ENCODE measurements at places on chromosomes 2 and 18. TPM values are rescaled to one million over a fixed set of nuclear protein-coding genes. Genes with fewer than 3 reads are reported as not detected.

DNA sequence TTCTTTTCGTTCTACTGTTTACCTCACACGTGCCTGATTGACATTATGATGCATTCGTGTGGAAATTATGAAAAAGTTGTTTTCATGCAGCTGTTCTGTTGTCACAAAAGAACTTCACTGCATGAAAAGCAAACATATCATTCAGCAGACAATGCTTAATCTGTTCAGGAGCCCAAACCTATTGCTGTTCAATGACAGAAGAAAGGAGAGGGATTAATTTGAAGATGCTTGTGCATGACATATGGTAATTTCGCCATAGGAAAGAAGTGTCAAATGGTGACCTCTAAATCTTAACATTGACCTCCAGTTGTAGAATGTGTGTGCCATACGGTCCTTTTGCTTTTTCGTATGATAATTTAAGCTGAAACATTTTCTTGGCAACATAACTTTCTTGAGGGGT is 124.5 kb downstream of the WDR7 start:
- DNase-seq, result no peak

- DNase-seq, result no peak
Measured at GRCh38 chr2:124822516-124822915, 797.4 kb downstream of the CNTNAP5 start.

DNA sequence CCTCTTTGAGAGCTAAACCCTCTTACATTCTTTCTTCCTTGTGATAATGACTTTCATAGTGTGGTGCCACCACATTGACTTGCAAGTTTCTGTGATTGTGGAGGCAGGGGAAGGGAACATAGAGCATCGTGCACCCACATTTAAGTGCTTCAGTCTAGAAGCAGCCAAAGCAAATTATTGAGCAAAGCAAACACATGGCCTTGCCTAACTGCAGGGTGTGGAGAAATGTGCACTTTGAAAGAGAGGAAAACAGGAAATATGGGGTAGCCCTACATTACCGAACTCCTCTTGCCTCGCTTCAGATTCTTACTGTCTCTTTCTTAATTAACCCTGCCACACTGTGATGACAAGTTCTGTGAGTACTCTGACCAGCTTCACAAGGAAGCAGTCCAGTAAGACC is 814.6 kb downstream of the SLC4A3 start:
- DNase-seq, result no peak

FSHR gene
- not detected for polyA plus RNA-seq

DNA sequence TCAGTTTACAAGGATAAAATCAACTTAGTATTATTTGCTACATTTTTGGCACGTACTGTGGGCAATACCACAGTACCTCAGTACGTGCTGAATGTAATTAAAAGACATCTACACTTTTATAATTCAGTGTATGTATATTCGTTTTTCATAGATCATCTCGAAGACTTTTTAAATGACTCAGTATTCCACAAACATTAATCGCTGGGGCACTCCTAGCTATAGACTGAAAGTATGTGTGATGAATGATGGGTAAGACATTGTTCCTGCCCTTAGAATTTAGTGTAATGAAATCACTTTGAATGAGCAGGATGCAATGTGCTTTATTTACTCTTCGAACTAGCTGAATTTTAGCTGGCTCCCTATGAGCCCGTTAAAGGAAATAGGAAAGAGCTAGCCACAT is 245.6 kb upstream of the RASGRP3 start:
- no peak for DNase-seq

- no peak for DNase-seq
Measured at GRCh38 chr2:3169106-3169870, 208.3 kb downstream of the EIPR1 start.

- DNase-seq, result no peak
Measured at GRCh38 chr2:193101591-193101990, 906.9 kb upstream of the TMEFF2 start.

GRCh38 chr2:63569740-63570139 is 18.5 kb downstream of the WDPCP start:
- no peak for DNase-seq

CD302 gene
- polyA plus RNA-seq, result 13.2 TPM

SLC14A1 gene
- 1.7 TPM for polyA plus RNA-seq

DNA sequence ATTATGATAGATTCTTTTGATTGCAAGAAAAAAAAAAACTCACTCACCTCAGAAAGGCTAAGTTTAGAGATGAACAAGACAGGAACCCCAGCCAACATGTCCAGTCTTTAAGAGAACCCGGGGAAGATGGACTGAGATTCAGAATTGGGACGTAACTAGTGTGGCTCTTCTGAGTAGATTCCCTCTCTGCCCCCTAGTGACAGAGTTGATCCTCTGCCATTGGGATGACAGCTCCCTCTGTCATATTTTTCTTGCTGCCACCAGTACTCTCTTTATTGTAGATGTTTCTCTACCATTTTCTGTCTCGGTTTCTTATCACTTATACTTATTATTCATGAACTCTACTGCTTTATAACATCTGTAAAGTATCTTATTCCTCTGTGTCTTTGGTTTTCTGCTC is 77.7 kb downstream of the GULP1 start:
- DNase-seq, result no peak

CD28 gene
- 1.9 TPM for polyA plus RNA-seq

DNA sequence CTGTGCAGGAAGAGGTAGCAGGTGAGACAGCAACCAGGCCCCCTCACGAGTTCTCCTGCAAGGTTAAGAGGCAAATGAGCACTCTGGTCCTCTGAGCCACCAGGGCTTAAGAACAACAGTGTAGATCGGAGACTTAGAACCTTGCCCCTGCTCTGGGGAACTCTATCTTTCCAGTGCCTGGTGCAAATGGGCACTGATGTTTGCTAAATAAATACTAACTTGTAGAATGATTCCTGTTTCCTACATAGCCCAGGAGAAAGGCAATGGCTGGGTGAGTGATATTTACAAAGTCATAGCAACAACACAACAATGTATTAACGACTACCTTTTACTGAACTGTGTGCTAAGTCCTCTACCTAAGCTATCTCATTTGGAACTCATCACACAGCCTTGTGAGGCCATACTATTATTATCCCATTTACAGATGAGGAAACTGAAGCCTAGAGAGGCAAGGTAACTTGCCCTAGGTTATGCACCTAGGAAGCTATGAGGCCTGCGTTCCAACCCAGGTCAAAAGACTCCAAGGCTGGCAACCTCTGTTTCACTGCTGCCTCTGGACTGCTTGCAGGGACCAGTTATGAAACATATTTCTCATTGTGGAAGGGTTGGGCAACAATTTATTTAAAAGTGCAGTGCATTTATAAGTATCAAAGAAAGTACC is 4.3 kb downstream of the ATP8B1 start:
- DNase-seq, result no peak

KLHL14 gene
- 33.1 TPM for polyA plus RNA-seq

DNA sequence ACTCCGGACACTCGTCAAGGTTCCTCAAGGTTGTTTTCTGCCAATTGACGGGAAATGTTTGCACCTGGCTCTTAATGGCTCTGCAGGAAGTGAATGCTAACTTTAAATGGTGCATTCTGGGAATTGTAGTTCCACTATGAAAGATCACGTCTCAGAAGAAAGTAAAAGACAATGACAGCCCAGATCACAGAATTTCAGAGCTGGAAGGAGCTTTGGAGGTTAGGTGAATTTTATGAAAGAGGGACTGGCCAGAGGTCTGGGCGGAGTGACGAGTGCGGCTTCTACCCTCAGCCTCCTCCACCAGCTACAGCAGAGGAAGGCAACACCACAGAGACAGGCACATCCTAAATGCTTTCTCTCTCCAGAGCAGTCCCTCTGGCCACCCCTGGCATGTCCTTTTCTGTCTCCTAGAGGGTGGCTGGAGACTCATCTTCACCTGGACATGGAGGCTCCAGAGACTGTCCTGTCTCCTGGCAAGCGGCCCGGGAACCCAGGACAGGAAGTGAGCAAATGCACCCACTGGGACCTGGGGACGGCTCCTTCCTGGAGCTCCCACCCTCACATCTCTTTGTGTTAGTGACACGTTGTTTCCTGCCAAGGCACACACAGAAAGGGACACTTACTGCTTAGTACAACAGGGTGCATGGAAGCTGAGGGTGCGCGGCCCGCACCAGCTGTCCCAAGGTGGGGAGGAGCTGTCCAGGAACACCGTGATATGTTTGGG is 19.4 kb downstream of the THAP4 start:
- DNase-seq, result no peak

GRCh38 chr2:190927301-190927700 is 46.7 kb downstream of the GLS start:
- no peak for DNase-seq

DNA sequence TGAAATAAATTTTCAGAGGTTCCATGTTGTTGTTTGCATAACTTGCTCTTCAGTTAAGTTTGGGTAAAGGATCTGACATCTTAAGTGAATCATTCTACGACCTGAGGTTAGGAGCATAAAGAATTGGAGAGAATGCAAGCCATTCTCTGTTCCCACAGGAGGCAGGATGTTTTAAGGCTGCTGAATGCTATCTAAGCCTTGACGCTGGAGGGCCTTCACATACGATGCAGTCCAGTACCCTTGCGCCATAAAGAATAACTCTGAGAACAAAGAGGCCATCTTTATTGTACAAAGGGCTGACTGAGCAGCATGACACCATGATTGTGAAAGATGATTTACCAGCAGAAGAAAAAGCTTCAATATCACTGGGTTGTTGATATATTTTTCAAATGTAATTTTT is 198.4 kb downstream of the NYAP2 start:
- DNase-seq, result no peak

Data from left kidney (tissue), 8 donors.